Keratinocyte (primary cell): ENCODE measurements at places on chromosomes 12 and 14.

DNA sequence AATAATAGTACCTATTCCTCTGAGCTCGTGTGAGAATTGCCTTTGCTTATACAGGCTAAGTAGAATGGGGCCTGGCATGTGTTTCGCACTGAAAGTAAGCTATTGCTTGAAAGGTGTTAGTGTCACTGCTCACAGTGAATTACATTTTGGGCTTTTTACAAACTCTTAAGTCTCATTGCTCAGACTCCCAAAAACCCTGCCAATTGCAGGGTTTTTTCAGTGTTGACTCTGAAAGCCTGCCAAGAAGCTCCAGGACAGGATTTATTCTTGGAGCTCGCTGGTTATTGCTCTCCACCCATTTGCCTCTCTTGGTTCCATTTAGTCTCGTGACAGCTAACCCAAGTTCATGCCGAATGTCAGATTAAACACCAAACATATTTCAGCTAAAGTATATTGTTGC is 39.8 kb downstream of the NOPCHAP1 start:
- peaks cover 6% of the 10 kb centered on the region for H3K36me3 ChIP-seq
- no peak for DNase-seq
- H3K4me3 ChIP-seq, result no peak overlapping the region
- no peak overlapping the region for H3K27ac ChIP-seq
- H3K27me3 ChIP-seq, result no peaks in the 10 kb centered on the region

DNA sequence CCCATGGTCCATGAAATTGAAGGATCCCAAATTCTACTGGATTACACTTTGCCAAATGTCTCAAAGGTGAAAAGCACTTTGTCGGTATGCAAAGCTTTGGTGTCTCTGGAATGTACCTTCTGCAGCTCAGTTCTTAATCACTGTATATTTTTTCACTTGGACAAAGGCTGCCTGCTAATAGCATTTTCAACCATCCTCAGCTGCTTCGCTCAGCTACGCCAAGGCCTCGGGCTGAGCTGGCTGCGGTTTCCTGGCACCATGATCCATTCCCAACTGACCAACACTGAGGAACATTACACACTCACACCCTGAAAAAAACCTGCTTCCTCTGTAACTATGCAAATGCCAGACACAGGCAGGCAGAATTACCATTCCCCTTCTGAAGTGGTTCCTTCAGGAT is 335.2 kb downstream of the DPF3 start:
- no peaks in the 10 kb centered on the region for H3K36me3 ChIP-seq
- peaks cover 9% of the 10 kb centered on the region for H3K27me3 ChIP-seq
- H3K27ac ChIP-seq, result peak overlapping the region; percentile 76
- DNase-seq, result peak; percentile 55
- H3K4me1 ChIP-seq, result peaks cover 30% of the 10 kb centered on the region

DNA sequence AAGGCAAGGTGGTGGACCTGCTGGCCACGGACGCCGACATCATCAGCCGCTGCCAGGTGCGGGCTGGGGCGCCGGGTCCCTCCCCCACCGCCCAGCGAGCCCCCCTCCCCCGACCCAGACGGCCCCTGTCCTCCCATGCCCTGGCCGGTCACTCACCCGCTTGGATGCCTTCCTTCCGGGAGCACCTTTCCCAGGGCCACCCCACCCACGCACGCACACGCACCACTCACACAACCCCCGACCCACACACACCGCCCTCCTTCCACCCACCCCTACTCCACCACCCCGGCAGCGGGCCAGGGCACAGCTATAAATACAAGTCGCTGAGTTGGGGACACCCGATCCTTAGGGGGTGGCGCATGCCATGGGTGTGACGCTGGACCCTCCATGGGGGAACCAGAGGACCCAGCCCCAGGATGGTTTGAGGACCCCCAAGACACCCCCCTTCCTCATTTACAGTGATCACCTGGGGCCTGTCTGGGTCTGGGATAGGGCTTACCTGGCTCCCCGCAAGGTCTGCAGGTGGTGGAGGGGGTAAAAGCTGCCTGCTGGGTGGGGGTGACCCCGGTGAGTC is 465 bp downstream of the ADSS1 start:
- DNase-seq, result no peak
- peak overlapping the region; percentile 46 for H3K4me3 ChIP-seq
- peaks cover 6% of the 10 kb centered on the region for H3K4me1 ChIP-seq
- H3K36me3 ChIP-seq, result no peaks in the 10 kb centered on the region
- peaks cover 5% of the 10 kb centered on the region for H3K27me3 ChIP-seq

DNA sequence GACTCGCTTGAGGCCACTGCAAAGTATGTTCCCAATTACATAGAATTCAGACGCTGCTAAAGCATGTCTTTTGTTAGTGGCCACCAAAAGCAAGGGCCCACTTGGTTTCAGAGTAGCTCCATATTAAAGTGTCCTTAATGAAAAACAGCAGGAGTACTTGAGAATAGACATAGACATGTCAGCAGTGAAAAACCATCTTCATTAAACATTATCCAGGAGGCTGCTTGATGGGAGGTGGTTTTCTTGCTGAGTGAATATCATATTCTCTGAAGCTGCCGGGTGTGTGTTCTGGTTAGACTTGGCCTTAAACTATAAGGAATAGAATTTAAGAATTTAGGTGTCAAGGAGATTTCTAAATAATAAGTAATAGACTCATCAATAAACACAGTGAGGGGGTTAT is 79.5 kb upstream of the CCDC198 start:
- no peak for DNase-seq
- no peaks in the 10 kb centered on the region for H3K36me3 ChIP-seq
- H3K4me1 ChIP-seq, result no peaks in the 10 kb centered on the region
- no peak overlapping the region for H3K4me3 ChIP-seq
- H3K27me3 ChIP-seq, result no peaks in the 10 kb centered on the region

- H3K27me3 ChIP-seq, result no peaks in the 10 kb centered on the region
- no peaks in the 10 kb centered on the region for H3K36me3 ChIP-seq
- no peaks in the 10 kb centered on the region for H3K4me1 ChIP-seq
- no peak overlapping the region for H3K27ac ChIP-seq
Measured at GRCh38 chr12:57196439-57196838, 20.2 kb upstream of the NXPH4 start.

GRCh38 chr14:34989762-34990161 is 7.0 kb downstream of the SRP54 start:
- no peaks in the 10 kb centered on the region for H3K36me3 ChIP-seq
- H3K4me3 ChIP-seq, result no peak overlapping the region
- H3K27ac ChIP-seq, result no peak overlapping the region
- no peaks in the 10 kb centered on the region for H3K27me3 ChIP-seq
- no peak for DNase-seq

DNA sequence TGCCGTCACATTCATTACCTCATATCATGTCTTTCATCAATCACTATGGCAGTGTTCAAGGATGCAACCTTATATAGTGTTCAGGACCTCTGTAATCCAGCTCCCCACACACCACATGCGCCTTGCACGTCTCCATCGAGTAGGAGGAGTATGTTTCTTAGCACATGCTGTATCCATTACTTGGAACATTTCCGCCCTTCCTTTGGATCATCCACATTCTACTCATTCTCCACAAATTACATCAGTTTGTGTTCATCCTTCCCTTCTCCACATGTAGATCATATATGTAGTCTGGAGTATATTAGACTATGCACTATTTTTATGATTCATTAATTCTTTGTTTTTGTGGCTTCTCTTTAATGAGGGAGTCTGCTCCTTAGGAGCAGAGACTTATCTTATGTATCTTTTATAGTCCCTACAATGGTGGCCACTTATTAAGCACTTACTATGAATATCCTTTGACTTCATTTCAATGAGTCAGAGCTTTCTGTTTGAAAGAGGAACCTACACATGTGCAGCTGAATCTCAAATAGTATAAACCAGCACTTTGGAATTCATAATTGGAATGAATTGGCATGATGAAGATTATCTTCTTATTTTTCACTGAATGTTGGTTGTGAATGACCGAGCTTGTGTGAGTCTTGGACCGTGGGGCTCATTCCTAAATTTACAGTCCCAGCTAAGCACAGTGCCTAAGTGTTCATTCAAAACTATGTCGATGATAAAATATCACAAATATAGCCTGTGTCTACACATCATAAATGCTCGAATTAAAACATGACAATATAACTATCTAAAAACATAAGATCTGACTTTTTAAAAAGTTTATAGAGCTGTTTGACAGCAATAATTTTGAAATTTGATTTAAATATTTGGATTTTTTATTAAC is 30.2 kb upstream of the NPAS3 start:
- H3K4me3 ChIP-seq, result no peak overlapping the region
- H3K27ac ChIP-seq, result no peak overlapping the region
- DNase-seq, result no peak
- no peaks in the 10 kb centered on the region for H3K27me3 ChIP-seq
- H3K4me1 ChIP-seq, result no peaks in the 10 kb centered on the region

DNA sequence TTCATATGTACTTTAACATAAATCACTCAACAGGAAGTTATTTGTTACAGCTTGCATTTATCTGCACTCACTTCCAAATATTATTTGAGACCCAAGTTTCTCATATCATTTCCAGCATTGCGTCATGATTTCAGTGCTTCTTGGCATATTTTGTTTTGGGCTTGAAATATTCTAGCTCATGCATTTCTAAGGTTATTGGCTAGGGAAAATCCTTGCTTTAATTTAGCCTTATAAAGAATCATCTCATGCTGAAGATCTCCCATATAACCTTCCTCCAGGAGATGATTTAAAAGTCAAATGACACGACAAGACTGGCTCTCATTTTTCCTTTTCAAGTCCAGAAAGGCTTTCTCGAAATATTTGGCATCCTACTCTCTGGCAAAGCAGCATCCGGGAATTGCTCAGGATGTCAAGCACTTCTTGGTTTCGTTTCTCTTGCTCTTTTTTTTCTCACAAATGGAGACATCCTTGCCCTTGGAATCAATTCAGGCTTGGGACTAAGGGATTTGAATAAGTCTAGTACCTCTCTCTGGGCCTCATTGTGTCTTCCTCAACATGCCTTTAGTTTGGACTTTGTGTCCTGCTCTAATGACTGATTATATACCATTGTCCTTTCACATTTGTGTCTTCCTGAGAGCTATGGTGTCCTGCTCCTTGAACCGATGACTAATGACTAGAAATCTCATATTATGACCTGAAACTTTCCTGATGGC is 295.0 kb downstream of the RMST start:
- no peak overlapping the region for H3K27ac ChIP-seq
- DNase-seq, result no peak
- no peaks in the 10 kb centered on the region for H3K27me3 ChIP-seq
- no peak overlapping the region for H3K4me3 ChIP-seq
- H3K4me1 ChIP-seq, result no peaks in the 10 kb centered on the region

- no peaks in the 10 kb centered on the region for H3K4me1 ChIP-seq
- no peak overlapping the region for H3K27ac ChIP-seq
- H3K36me3 ChIP-seq, result no peaks in the 10 kb centered on the region
- H3K4me3 ChIP-seq, result no peak overlapping the region
Measured at GRCh38 chr14:104557086-104557485, 22.5 kb upstream of the C14orf180 start.
